ENCODE measurements at places on chromosomes 5 and 9. TPM values are rescaled to one million over a fixed set of nuclear protein-coding genes. Genes with fewer than 3 reads are reported as not detected.

The SUSD3 gene
- 8.7 TPM for total RNA-seq

The LTC4S gene
- 9.7 TPM for total RNA-seq

The DUSP1 gene
- 10.3 TPM for total RNA-seq

The EEIG1 gene
- 176 TPM for total RNA-seq

The SUB1 gene
- total RNA-seq, result 314 TPM

The EQTN gene
- not detected for total RNA-seq

The LCN2 gene
- total RNA-seq, result 537 TPM

The RELL2 gene
- 5.0 TPM for total RNA-seq

The GDA gene
- 142 TPM for total RNA-seq

The NEUROG1 gene
- not detected for total RNA-seq

DNA sequence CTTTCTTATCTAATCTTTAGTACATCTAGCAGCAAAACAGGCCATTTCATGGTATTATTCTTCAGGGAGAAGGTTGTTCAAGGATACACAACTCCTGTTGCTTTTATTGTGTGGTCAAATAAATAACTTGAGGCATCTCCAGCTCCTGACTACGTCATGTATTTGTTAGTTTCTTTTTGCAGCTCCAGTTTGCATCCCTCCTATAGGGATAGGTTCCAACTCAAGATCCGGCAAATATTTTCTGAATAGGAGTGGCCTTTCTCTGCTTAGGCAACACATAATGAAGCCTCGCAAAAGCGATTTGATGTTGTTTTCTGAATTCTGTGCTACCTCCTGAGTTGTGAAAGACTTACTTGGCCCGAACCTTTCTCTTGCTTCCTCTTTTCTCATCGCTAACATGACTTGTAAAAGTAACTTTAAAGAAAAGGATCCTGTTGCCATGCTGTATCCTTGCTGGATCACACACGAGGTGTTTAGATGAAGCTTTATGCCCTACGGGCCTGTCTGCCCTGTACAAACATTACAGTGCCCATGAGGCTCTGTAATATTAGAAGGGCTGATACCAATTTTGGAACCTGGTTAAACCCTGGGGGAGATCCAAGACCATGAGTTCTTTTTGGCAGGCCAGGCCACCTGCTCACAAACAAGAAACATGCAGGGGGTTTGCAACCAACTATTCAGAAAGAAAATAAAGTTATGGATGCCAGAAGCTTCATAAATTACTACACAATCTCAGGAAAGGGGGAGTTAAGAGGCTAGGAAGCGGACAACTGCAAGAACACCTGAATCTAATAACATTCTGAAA, 149.8 kb upstream of the FGF10 start:
- no peaks in the 10 kb centered on the region for H3K27me3 ChIP-seq
- H3K4me1 ChIP-seq, result no peaks in the 10 kb centered on the region
- no peaks in the 10 kb centered on the region for H3K36me3 ChIP-seq
- H3K4me3 ChIP-seq, result no peak overlapping the region
- H3K27ac ChIP-seq, result no peak overlapping the region

- H3K4me1 ChIP-seq, result no peaks in the 10 kb centered on the region
- no peak overlapping the region for H3K27ac ChIP-seq
- H3K4me3 ChIP-seq, result no peak overlapping the region
- DNase-seq, result no peak
- no peaks in the 10 kb centered on the region for H3K27me3 ChIP-seq
- no peaks in the 10 kb centered on the region for H3K36me3 ChIP-seq
Observed at GRCh38 chr9:30522486-30522885, 1862.0 kb upstream of the ACO1 start.

GRCh38 chr5:136062366-136063274, 33.8 kb downstream of the TGFBI start:
- no peaks in the 10 kb centered on the region for H3K27me3 ChIP-seq
- H3K27ac ChIP-seq, result no peak overlapping the region
- H3K4me3 ChIP-seq, result no peak overlapping the region
- H3K36me3 ChIP-seq, result peaks cover 14% of the 10 kb centered on the region
- peak; percentile 51 for DNase-seq

DNA sequence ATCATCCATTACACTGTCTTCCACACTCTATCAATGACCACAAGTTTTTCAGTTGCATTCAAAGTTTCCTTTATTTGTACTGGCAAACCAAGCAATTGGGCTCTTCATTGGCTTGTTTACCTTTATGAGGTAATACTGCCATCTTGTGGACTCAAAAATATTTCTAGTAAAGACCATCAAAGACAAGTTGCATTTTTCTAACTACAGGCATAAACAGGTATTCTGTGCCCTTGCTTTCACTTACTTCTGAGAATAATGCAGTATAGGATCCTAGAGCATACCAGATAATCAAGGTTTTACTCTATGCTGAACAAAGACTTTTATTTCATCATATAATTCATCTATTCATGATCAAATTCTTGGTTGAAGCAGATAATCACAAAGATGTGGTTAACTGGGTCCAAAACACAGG, 173.7 kb upstream of the POU5F2 start:
- DNase-seq, result no peak
- H3K4me3 ChIP-seq, result no peak overlapping the region
- H3K27me3 ChIP-seq, result no peaks in the 10 kb centered on the region
- H3K4me1 ChIP-seq, result no peaks in the 10 kb centered on the region
- H3K27ac ChIP-seq, result no peak overlapping the region

- H3K4me1 ChIP-seq, result no peaks in the 10 kb centered on the region
- DNase-seq, result no peak
- no peak overlapping the region for H3K27ac ChIP-seq
- no peak overlapping the region for H3K4me3 ChIP-seq
- peaks cover 98% of the 10 kb centered on the region for H3K27me3 ChIP-seq
Observed at GRCh38 chr5:2253040-2253975, 370.6 kb upstream of the IRX4 start.

GRCh38 chr5:30104872-30105596, 1088.5 kb upstream of the CDH6 start:
- no peak overlapping the region for H3K4me3 ChIP-seq
- no peaks in the 10 kb centered on the region for H3K4me1 ChIP-seq
- H3K36me3 ChIP-seq, result no peaks in the 10 kb centered on the region
- H3K27me3 ChIP-seq, result no peaks in the 10 kb centered on the region

DNA sequence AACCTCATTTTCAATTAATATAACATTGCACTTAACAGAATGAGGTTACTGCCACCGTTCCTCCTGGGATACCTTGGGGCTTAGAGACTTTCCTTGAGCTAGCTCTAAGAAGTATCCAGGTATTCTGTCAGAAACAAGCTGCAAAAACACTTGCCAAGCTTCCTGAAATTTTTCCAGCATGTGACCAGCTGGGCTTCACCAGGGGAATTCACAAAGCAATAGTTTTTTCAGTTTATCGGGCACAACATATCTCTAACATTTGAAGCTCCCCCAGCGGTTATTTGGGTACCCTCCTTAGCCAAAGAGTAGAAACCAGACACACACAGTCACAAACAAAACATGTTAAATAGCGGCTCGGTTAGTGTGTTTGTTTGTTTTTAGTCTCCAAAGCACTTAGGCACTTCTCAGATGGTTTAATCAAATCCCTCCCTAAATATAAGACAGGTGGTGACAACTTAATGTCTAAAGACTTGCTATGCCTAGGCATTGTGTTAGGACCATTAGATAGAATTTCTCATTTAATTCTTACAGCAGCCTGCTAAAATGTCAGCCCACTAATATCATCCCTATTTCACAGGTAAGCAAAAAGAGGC, 278.2 kb downstream of the GLIS3 start:
- H3K27me3 ChIP-seq, result no peaks in the 10 kb centered on the region
- H3K4me1 ChIP-seq, result peaks cover 38% of the 10 kb centered on the region
- H3K36me3 ChIP-seq, result no peaks in the 10 kb centered on the region
- no peak overlapping the region for H3K27ac ChIP-seq
- no peak overlapping the region for H3K4me3 ChIP-seq
- no peak for DNase-seq

DNA sequence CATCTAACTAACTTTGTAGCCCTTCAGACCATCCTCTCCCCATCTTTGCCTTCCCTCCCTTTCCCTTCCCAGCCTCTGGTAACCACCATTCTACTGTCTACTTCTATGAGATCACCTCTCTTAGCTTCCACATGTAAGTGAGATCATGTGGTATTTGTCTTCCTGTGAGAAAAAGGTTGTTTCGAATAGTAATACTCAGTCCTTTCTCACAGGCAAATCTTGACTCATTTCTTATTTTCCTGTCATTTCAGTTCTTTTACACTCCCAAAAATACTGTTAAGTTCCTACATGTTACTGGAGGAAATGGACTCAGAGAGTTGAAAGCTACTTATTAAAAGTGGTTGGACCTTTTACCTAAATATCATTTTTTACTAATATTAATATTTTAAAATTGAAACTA, 82.1 kb downstream of the SLF1 start:
- H3K4me1 ChIP-seq, result no peaks in the 10 kb centered on the region
- no peak overlapping the region for H3K4me3 ChIP-seq
- H3K27me3 ChIP-seq, result no peaks in the 10 kb centered on the region
- DNase-seq, result no peak
- H3K36me3 ChIP-seq, result no peaks in the 10 kb centered on the region
- no peak overlapping the region for H3K27ac ChIP-seq

DNA sequence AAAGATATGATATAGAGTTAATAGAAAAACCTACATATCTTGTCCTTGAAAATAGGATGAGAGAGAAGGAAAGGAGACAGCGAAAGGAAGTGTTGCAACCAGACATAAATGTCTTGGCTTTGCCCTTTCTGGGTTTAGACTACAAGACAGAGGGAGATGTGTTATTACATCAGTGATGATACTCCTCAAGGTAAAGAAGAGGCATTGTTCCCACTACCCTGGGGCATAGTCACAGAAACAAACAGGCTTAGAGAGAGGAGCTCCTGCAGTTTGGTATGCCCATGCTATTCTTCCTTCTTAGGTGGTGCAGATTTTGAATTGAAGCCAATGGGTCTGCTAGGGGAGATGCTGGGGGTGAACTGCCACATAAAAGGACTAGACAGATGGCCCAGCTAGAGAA, 166.8 kb upstream of the RFX3 start:
- H3K27ac ChIP-seq, result no peak overlapping the region
- H3K4me3 ChIP-seq, result no peak overlapping the region
- H3K27me3 ChIP-seq, result no peaks in the 10 kb centered on the region
- no peak for DNase-seq

DNA sequence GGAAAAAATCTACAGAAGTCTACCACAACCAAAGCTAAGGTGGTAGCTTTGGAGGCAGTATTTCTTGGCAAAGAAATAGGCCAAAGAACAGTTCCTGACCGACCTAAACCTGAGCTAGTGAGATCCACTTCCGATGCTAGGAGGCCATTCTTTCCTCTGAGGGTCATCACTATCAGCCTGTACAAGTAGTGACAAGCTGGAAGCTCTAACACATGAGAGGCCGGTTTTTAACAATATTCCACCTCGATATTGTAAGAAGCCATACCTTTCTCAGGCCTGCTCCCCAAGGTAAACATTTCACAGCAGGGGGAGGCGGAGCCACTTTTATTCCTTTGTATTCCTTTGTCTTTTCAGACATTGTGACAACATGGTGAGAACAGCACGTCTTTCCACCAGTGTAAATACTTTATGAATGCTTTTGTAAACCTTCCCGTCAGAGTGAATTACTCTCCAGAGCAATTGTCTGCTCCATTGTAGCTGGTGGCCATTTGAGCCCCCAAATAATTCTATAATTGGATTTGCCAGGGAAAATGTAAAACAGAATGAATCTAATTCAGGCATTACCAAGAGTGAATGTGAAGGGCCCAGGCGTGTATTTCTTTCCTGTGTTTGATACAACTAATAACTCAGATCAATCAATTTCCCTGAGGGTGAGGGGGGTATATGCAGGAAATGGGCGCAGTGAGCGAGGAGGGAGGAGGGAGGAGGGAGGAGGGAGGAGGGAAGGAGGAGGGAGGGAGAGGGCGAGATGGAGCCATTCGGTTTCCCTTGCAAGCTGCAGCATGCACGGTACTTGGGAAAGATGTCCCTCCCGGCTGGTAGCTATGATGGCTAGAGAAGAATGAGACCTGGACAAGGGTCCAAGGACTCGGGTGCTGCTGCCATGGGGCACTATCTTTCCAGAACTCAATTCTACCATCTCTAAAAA, 166.6 kb downstream of the CDK5RAP2 start:
- no peak overlapping the region for H3K4me3 ChIP-seq
- H3K27me3 ChIP-seq, result no peaks in the 10 kb centered on the region
- peaks cover 9% of the 10 kb centered on the region for H3K36me3 ChIP-seq
- H3K27ac ChIP-seq, result no peak overlapping the region
- no peak for DNase-seq

DNA sequence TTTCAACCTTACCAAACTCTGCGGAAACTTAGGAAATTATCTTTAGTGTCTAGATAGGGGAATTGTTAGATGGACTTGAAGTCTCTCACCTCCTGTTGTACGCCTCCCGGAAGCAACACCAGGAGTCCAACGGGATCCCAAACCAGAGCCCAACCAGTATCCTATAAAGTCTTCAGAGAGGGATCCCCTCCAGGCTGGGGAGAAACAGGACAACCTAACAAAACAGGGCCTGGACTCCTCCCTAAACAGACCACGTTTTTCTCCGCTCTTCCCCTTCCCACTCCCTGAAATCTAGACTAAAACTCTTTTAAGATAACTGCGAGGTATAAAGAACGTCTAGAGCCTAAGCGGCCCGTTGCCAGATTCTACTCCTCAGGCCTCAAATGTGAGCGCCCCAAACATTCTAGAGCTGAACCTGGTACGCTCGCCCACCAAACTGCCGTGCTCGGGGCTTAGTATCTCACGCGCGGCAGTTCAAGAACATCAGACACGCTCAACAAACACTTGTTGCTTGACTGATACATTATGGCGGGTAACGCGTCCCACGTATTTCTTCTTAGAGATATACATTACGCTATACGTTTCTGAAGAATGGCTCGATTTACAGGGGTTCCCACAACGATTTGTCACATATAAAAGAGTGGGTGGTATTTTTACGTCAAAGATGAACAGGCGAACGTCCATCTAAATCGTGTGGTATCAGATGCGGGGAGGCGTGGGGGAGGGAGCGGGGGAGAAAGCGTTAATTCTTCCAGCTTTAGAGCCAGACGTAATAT, 663 bp upstream of the SMIM27 start:
- peak overlapping the region; percentile 95 for H3K4me3 ChIP-seq
- H3K36me3 ChIP-seq, result no peaks in the 10 kb centered on the region
- peaks cover 15% of the 10 kb centered on the region for H3K4me1 ChIP-seq
- H3K27me3 ChIP-seq, result no peaks in the 10 kb centered on the region
- H3K27ac ChIP-seq, result peak overlapping the region; percentile 77

GRCh38 chr5:52749666-52750065, 38.0 kb upstream of the ITGA1 start:
- no peak overlapping the region for H3K4me3 ChIP-seq
- H3K36me3 ChIP-seq, result no peaks in the 10 kb centered on the region
- DNase-seq, result no peak

- H3K27me3 ChIP-seq, result peaks cover 51% of the 10 kb centered on the region
- H3K27ac ChIP-seq, result no peak overlapping the region
- H3K4me1 ChIP-seq, result no peaks in the 10 kb centered on the region
- H3K4me3 ChIP-seq, result no peak overlapping the region
Observed at GRCh38 chr9:134695144-134695543, 53.5 kb downstream of the COL5A1 start.

- H3K4me3 ChIP-seq, result no peak overlapping the region
- DNase-seq, result no peak
- H3K36me3 ChIP-seq, result no peaks in the 10 kb centered on the region
- peaks cover 9% of the 10 kb centered on the region for H3K4me1 ChIP-seq
- no peak overlapping the region for H3K27ac ChIP-seq
Observed at GRCh38 chr9:82882138-82882537, 180.8 kb downstream of the RASEF start.
